ENCODE measurements at places on chromosomes 1 and 21.

GRCh38 chr1:90728502-90729287 lies 11.6 kb upstream of the BARHL2 start:
- no peak for DNase-seq

GRCh38 chr1:164783778-164784555 lies 225.0 kb downstream of the PBX1 start:
- DNase-seq, result no peak

DNA sequence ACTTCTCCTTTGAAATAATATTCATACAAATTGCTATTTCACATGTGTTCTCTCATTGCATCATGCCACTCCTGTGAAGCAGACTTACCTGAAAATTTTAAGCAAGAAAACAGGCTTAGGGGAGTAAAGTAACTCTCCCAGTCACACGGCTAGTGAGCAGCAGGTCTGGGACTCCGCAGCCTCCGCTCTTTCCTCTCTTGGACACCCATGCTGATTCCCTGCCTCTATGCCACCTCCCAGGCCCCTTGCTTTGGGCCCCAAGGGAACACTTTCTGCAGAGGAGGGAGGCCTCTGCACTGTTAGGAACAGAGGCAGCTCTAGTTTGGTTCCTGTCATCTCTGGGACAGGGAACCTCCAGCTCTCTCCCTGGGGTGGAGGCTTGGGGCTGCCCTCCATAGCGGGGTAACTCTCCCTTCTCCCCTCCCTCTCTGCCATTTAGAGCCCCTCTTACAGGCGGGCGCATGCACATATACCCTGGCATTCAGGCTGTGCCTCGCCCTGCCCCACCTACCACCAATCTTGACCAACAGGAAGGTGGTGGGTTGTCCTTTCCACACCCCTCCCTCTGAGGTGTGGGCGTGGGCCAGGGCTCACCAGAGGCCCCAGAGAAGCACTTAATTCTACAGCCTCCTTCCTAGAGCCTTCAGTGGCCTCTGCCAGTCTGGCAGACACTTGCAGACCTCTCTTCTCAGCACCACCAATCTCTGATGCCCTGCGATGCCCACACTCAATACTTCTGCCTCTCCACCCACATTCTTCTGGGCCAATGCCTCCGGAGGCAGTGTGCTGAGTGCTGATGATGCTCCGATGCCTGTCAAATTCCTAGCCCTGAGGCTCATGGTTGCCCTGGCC lies at the start of gene RXFP4:
Gene RXFP4 (plus strand): TSS at position 646 of the 852 bp plus-strand sequence. CDS start 72 bp downstream, at position 718.
- no peak for DNase-seq

DNA sequence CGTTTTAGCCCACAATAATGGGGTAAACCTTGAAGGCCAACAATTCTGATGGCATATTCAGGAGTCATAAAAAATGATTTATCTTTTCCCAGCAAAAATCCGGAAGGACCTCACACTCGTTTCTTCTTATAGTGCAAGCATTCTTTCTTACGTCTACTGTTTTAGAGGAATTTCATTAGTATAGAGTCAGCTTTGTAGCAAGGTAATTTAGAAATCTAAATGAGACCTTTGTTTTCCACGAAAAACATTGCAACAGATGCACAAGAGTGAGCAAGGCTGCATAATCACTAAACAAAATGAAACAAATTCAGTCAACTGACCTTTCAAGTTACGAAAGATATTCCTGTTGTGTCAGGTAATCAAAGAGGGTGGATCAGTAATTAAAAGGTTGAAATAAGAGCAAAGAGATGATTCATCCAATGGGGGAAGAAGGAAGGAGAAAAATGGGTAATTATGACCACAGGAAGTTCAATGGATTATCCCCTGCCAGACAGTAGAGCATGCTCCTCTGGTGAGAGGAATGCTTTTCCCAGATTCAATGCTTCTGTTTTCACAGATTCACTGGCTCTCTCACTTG lies 560 bp upstream of the CSDE1 start:
- no peak for DNase-seq

DNA sequence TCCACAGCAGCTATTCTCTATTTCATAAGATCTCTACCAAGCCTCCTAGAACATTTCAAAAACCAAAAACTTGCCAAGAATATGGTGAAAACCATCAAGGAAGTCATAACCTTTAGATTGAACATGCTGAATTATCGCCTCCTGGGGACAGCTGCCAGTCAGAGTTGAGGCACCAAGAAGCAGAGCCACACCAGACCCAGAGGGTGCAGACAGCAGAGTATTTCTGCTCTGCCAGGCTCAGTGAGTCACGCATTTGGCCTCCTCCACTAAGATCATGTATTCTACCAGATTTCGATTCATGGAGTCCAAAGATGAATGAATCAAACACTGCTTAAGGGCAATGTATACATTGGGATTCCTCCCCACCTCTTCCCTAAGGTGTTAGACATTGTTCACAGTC lies 2.1 kb downstream of the F3 start:
- no peak for DNase-seq

DNA sequence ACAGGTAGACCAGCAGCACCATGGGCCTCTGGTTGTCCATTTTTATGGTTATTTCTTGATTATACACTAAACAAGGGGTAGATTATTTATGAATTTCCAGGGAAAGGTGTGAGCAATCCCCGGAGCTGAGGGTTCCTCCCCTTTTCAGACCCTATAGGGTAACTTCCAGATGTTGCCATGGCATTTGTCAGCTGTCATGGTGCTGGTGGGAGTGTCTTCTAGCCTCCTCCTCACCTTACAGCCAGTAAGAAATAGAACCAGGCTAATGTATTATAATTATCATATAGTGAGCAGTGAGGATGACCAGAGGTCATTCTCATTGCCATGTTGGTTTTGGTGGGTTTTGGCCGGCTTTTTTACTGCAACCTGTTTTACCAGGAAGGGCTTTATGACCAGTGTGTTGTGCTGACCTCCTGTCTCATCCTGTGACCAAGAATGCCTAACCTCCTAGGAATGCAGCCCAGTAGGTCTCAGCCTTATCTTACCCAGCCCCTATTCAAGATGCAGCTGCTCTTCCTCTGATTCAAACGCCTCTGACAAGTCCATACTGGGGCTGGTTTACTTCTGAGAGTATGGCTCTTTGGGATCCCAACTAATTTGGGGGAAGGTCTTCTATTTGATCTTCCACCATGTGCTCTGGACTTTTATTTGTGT lies 13.5 kb upstream of the TINAGL1 start:
- no peak for DNase-seq

DNA sequence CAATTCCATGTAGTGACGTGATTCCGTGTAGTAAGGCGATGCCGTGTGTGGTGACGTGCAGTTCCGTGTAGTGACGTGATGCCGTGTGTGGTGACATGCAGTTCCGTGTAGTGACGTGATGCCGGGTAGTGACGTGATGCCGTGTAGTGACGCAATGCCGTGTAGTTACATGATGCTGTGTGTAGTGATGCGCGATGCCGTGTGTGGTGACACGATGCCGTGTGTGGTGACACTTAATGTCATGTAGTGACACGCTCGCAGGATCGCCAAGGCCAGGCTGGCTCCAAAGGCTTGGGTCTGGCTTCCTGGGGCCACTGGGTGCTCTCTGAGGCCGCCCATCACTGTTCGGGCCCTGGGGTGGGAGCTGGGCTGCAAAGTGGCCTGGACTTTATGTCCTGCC lies 14.2 kb downstream of the COL18A1 start:
- DNase-seq, result no peak

- no peak for DNase-seq
These were observed 178.7 kb downstream of the TNR start for GRCh38 chr1:175564723-175565122.

- DNase-seq, result no peak
These were observed 9.8 kb upstream of the SLC30A1 start for GRCh38 chr1:211588711-211589110.

- DNase-seq, result no peak
These were observed 217.9 kb downstream of the TM2D1 start for GRCh38 chr1:61506944-61507500.
